ENCODE measurements at places on chromosomes 6 and 20.

- DNase-seq, result no peak
Measured at GRCh38 chr6:37061157-37061804, 55.8 kb downstream of the FGD2 start.

DNA sequence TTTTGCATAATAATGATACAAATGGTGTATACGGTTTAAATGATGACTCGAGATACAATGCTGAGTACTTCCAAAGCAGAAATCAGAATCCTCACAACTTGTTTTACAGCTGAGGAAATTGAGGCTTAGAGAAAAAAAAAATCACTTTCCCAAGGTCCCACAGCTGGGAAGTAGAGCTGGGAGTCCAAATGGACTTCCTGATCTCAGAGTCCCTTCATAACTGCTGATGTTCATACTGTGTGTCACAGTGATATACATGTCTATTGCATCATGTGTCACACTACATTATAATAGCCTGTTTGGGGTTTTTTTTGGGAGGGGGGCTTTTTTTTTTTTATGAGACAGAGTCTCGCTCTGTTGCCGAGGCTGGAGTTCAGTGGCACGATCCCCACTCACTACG, 8.5 kb downstream of the HM13 start:
- DNase-seq, result no peak

DNA sequence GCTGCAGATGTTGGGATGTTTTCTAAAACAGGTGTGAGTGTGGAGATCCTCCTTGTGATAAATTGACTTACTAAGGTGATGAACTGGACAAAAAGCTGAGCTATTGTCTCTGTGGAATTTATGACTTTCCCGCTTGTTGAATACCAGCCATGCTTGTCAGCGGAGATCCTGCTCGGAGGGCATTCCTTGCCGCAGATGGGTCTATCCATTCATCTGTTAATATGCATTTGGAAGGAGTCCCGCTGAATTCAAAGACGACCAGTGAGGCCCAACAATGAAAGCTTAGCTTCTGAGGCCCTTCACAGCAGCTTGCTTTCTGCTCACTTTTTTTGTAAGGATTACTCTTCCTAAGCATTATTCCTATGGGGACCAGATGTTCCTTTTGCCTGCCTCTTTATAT, 124.9 kb downstream of the TIAM2 start:
- DNase-seq, result no peak

DNA sequence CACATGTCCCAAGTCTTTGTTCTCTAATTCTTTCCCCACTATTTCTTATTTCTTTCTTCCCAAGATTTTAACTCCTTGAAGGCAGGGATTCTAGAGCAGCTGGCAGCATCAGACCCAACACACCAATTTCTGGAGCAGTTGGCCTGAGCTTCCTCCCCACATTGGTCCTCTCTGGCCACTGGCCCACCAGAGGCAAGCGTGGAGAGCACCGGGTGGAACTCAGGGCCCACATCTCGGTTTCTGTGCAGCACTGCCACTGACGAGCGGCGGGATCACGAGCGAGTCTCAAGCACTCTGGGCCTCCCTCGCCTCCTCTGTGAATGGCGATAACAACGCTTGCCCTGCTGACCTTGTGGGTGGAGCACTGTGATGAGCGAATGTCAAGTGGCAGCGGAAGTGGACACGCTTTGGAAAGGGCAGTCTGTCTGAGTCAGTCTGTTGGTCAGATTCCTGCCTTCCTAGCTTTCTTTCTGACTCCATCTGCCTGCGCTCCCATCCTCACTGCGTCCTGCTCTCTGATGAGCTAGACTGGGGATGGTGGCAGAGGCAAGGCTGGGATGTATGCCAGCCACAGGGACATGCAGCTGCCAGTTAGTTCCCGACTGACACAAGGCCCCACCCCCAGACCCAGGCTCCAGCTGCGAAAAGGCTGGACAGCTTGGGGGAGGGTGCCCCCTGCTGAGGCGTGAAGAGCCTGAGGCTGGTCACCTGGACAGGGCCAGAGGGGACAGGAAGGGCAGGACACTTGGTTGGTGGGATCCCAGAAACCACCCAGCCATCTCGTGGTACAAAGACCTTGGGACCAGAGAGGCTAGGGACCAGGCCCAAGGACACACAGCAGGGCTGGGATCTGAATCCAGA, 4.5 kb upstream of the SPDEF start:
- DNase-seq, result peak; percentile 20

DNA sequence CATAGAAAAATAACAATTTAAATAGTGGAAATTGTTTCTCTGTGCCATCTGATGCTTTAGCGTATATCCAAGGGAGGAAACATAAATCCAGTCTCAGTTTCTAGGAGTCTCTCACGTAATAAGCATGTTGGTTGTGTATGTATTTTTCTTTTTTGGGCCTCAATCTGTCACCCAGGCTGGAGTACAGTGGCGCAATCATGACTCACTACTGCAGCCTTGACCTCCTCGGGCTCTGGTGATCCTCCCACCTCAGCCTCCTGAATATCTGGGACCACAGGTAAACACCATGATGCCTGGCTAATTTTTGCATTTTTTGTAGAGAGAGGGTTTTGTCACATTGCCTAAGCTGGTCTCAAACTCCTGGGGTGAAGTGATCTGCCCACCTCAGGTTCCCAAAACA, 78.6 kb upstream of the PLN start:
- no peak for DNase-seq

- DNase-seq, result no peak
Measured at GRCh38 chr6:111806165-111806547, 67.1 kb downstream of the FYN start.

- peak; percentile 71 for DNase-seq
Measured at GRCh38 chr6:26295691-26296555, 69.1 kb upstream of the BTN3A2 start.

GRCh38 chr6:140623498-140623897, 1249.0 kb upstream of the CITED2 start:
- peak; percentile 98 for DNase-seq

GRCh38 chr20:7113577-7114466, 346.3 kb downstream of the BMP2 start:
- DNase-seq, result peak; percentile 59

- no peak for DNase-seq
Measured at GRCh38 chr20:5008759-5009158, 7.4 kb upstream of the SLC23A2 start.

DNA sequence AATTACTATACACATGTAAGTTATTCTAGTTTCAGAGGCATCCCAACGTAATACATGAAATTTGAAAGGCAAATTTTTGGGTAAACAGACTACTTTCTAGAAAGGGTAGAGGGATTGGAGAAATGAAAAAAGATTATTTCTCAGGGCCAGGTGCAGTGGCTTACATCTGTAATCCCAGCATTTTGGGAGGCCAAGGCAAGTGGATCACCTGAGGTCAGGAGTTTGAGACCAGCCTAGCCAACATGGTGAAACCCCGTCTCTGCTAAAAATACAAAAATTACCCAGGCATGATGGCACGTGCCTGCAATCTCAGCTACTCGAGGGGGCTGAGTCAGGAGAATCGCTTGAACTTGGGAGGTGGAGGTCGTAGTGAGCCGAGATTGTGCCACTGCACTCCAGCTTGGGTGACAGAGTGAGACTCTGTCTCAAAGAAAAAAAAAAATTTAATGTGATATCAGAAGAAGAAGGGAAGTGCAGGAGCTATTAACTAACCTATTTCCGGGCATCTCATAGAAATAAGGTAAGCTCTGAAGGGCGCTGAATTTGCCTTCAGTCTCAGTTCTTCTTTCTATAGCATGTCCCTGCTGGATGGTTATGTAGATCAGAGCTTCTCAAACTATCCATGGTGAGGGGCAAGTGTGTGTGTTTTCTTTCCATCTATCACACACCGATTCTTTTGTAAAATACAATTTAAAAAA, 100.3 kb upstream of the MTHFD1L start:
- DNase-seq, result no peak

- no peak for DNase-seq
Measured at GRCh38 chr20:57866250-57867106, 156.7 kb upstream of the PMEPA1 start.

GRCh38 chr6:42321976-42322375, 104.3 kb upstream of the MRPS10 start:
- DNase-seq, result no peak

DNA sequence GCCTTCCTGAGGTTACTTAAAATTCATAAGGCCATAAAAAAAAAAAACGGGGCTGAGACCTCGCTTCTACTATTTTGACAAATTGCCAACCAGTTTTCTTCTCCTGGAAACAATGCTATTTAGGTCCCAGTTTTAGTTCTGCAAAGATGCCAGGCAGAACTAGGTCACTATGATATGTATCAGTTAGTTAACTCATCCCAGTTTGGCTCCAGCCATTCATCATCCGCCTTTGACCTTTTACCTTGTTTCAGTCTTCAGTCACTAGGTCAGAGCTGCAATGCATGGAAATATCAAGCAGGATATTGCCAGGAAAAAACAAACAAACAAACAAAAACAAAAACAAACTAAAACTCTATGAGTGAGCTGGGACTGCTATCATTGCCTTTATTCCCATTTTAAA, 29.8 kb upstream of the ENPP4 start:
- no peak for DNase-seq

GRCh38 chr20:44750081-44750805, 4.6 kb downstream of the KCNK15 start:
- no peak for DNase-seq

GRCh38 chr6:121435444-121436069, at the start of gene GJA1:
Gene GJA1 (plus strand): TSS chr6:121435646. CDS start chr6:121446848, 11,202 bp downstream.
- peak; percentile 93 for DNase-seq

DNA sequence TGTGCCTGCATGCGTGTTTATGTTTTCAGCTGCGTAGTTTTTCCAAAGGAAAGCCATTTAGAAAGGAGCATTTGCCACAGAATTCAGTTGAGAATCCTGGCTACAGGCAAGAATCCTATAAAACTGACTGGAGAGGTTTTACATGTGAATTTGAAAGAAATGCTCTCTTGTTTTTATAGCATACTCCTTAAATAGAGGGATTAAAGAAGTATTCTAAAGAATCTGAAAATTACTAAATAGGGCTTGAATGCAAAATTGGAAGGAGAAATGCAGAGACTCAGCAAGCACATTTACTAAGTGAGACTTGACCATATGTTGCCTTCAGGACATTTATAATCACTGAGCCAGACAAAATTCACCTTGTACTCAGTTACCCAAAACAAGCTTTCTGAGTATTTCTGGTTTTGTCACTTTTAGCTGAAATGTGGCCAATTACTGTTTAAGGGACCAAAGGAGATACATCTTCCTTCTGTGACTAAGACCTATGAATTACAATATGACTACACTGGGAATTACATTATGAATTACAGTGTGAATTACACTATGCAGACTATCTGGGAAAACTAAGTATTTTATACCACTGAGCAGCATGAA, 107.4 kb upstream of the ASCC3 start:
- DNase-seq, result no peak

- DNase-seq, result no peak
Measured at GRCh38 chr20:64129146-64129782, 21.9 kb upstream of the NPBWR2 start.

GRCh38 chr20:51176446-51176845, 153.5 kb upstream of the KCNG1 start:
- DNase-seq, result no peak

DNA sequence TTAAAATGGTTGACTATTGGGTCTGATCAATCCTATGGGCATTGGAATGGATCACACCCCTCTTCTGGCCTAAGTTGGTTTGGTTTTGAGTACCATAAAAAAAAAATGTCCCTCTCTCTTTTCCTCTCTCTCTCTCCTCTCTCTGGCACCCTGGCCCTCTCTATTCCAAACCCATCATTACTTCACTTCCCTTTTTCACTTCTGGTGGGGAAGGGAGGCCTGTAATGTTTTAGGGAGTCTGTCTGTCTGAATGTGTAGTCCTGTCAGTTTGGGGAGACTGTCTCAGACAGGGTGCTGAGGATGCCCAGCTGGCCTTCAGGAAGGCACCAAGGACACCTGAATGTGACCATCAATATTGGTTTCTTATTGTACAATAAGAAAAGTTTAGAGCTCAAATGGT, 165.8 kb downstream of the CD24 start:
- no peak for DNase-seq

GRCh38 chr6:98574984-98575383, 259.4 kb upstream of the POU3F2 start:
- DNase-seq, result no peak

GRCh38 chr20:59735486-59735885, 131.1 kb downstream of the PHACTR3 start:
- DNase-seq, result no peak

DNA sequence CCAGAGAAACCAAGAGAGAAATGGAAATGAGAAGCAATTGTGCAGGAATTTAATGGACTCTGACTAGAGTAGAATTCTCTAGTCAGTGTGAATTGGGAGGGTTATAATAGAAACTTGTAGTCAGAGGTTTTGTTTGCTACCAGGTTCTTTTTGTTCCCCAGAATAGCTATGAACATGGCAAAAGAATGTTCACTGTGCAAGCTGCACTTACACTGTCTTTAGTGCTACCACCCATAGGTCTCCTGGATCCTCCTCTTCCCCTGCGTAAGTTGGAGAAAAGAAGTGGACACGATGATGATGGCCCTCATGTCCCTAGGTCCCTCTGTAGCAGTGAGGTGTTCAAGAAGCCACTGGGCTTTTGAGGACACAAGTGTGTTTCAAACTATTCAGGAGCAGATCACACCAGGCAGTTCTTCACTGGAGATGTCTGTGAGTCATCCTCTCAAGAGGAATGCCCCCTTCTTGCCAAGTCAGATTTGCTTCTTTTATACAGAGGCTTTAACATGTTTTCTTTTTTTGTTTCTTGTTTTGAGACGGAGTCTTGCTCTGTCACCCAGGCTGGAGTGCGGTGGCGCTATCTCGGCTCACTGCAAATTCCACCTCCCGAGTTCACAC, 47.6 kb upstream of the SMIM8 start:
- peak; percentile 73 for DNase-seq

DNA sequence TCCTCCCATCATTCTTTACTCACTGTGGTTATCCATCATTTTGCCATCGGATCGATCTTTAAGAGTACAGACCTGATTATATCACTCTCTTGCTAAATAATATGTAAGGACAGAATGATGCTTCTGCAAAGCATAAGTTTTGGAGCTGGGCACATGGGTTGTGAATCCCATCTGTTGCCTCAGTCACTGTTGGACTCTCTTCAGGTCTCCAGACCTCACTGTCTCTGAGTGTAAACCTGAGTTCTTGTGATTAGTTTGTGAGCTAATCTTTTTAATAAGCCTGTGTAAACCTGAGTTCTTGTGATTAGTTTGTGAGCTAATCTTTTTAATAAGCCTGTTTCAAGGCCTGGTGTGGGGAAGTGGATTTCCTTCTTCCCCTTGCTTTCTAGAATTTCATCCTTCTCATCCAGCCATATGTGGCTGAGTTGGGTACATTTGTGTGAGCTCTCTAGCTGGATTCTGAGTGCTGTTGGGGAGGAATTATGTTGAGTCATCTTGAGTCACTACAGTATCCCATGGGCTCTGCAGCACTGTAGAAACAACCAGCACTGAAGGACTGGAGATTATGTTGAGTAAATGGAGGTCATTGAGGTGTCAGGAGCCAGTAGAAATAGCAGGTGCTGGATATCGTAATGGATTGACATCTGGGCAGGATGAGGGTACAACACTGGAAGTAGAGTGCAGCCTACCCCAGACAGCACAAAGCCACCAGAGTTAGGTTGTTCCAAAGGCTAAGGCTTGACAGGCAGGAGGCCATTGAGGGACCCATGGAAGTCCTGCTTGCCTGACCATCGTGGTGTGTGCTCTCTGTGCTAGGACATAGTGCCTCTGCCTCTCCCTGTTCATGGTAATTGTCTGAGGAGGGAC, 52.4 kb downstream of the SCAND1 start:
- DNase-seq, result peak; percentile 88

GRCh38 chr6:25980935-25981334, 18.3 kb downstream of the TRIM38 start:
- no peak for DNase-seq

- no peak for DNase-seq
Measured at GRCh38 chr6:159929819-159930218, 39.0 kb downstream of the MAS1 start.

All from fibroblast of the aortic adventitia (primary cell).